NCI-H446 (cell line): ENCODE measurements at places on chromosomes 2 and 18.

- DNase-seq, result no peak
Observed at GRCh38 chr2:182890305-182890704, 23.9 kb upstream of the FRZB start.

GRCh38 chr2:153645599-153645998 is 167.0 kb upstream of the RPRM start:
- no peak for DNase-seq

DNA sequence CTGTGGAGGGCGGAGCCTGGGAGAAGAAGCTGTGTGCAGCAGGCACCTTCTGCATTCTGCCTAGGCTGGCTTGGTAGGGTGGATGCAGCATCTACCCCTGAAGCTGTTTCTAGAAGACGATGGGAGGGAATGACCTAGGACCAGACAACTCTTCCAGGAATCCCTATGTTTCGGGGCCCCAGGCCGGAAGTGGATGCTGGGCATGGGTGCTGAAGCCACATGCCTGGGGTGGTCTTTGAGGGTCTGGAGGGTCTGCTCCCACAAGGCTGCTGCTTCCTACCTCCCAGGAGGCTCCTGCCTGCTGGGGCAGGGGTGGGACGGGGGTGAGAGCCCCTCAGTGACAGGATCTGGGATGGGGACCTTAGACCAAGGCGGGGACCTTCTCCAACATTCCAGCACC is 61.0 kb downstream of the CIB4 start:
- DNase-seq, result no peak

GRCh38 chr2:88350331-88351248 is 101.9 kb downstream of the FOXI3 start:
- DNase-seq, result no peak

GRCh38 chr18:22064581-22064980 is 104.8 kb upstream of the GATA6 start:
- DNase-seq, result no peak
